ENCODE measurements at places on chromosomes 2 and 18.
A peak's percentile ranks its signal among the peaks of the same experiment; 100 is the strongest.

GRCh38 chr2:240925191-240925567 lies 19.0 kb downstream of the CROCC2 start:
- no peak overlapping the region for H3K27ac ChIP-seq
- H3K36me3 ChIP-seq, result no peaks in the 10 kb centered on the region
- H3K27me3 ChIP-seq, result no peaks in the 10 kb centered on the region
- H3K4me1 ChIP-seq, result peaks cover 4% of the 10 kb centered on the region
- DNase-seq, result peak; percentile 40
- no peak overlapping the region for H3K4me3 ChIP-seq

DNA sequence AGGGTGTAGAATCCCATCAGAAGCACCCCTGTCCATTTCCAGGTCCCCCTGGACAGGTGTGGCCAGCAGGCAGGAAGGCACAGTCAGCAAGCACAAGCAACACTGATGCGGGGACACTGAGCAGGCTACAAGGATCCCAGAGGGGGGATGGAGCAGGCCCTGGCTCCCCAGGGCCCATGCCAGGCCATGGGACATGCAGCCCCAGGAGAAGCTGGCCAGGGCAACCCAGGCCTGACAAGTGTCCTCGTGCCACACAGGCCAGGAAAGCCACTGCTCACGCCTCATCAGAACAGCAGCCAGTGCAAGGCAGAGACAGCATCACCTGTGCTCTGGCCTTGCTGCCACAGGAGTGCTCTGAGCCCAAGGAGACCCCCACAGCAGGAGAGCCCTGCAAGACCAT lies 14.1 kb upstream of the GPC1 start:
- no peak overlapping the region for H3K27ac ChIP-seq
- no peaks in the 10 kb centered on the region for H3K4me1 ChIP-seq
- H3K27me3 ChIP-seq, result no peaks in the 10 kb centered on the region
- H3K36me3 ChIP-seq, result no peaks in the 10 kb centered on the region
- H3K4me3 ChIP-seq, result no peak overlapping the region

GRCh38 chr18:25166113-25166512 lies 185.9 kb downstream of the ZNF521 start:
- H3K27ac ChIP-seq, result no peak overlapping the region
- no peak overlapping the region for H3K4me3 ChIP-seq
- peaks cover 5% of the 10 kb centered on the region for H3K4me1 ChIP-seq
- no peaks in the 10 kb centered on the region for H3K27me3 ChIP-seq
- no peak for DNase-seq

- no peaks in the 10 kb centered on the region for H3K4me1 ChIP-seq
- no peaks in the 10 kb centered on the region for H3K36me3 ChIP-seq
- no peak overlapping the region for H3K27ac ChIP-seq
- H3K4me3 ChIP-seq, result no peak overlapping the region
- no peaks in the 10 kb centered on the region for H3K27me3 ChIP-seq
- DNase-seq, result no peak
These were observed 671.2 kb downstream of the LRRTM4 start for GRCh38 chr2:76851000-76851399.

- no peak overlapping the region for H3K27ac ChIP-seq
- peaks cover 4% of the 10 kb centered on the region for H3K4me1 ChIP-seq
- H3K27me3 ChIP-seq, result no peaks in the 10 kb centered on the region
- H3K36me3 ChIP-seq, result no peaks in the 10 kb centered on the region
These were observed 112.2 kb downstream of the SRBD1 start for GRCh38 chr2:45498661-45499550.

DNA sequence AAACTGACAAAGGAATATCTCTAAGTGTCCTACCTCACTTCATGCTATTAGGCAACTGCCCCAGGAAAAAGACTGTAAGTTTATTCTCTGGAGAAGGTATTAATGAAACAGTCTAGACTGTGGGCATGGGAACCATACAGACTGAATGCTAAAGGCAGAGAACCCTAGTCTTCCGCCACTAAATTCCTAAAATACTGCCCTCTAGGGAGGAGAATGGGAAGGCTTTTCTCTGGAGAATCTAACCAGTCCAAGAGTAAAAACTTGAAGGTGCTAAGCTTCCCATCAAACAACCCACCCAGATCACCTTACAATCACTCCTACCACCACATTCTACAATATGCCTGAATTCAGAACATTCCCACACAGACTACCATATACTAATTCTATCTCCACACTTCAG lies 3.4 kb downstream of the SRBD1 start:
- peak; percentile 57 for DNase-seq
- no peak overlapping the region for H3K4me3 ChIP-seq
- peaks cover 5% of the 10 kb centered on the region for H3K4me1 ChIP-seq
- no peaks in the 10 kb centered on the region for H3K27me3 ChIP-seq
- H3K36me3 ChIP-seq, result peaks cover 8% of the 10 kb centered on the region
- no peak overlapping the region for H3K27ac ChIP-seq

DNA sequence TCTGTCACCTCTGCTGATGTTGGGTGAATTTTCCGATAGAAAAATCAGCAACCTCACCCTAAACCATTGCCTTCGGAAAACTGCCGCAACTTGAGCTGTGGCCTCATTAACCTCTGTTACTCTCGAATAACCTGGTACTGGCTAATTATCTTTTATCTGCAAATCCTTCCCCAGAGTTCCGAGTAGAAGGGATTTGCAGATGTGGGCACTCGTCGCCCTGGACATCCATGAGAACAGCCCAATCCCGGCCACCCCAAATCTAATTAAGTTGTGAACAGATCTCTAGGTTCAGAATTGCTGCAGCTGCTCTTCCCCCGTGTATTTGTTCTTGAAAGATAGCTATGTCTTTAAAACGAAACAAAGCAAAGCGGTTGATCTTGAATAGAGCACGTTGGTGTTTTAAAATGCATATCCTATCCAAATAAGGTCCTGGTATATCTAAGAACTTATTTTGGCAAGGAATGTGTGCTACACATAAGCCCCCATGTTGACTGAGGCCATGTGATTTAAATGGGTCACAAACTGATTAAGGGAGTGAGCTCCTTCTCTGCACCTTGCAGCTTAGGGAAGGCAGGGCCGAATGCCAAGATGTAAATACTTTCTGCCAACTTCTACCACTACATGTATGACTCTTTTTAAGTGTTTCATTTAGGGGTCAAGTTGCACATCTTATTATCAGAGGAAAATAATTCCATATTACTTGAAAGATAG lies 88.2 kb downstream of the MTCL1 start:
- peak overlapping the region; percentile 94 for H3K27ac ChIP-seq
- H3K4me1 ChIP-seq, result peaks cover 60% of the 10 kb centered on the region
- no peaks in the 10 kb centered on the region for H3K27me3 ChIP-seq

GRCh38 chr2:11245322-11245721 lies 90.1 kb downstream of the SLC66A3 start:
- 0 out of 2 replicates have a peak overlapping the region, but pooled peaks have one; percentile 2 for H3K27ac ChIP-seq
- H3K4me3 ChIP-seq, result no peak overlapping the region
- H3K4me1 ChIP-seq, result no peaks in the 10 kb centered on the region
- DNase-seq, result no peak
- peaks cover 8% of the 10 kb centered on the region for H3K36me3 ChIP-seq

DNA sequence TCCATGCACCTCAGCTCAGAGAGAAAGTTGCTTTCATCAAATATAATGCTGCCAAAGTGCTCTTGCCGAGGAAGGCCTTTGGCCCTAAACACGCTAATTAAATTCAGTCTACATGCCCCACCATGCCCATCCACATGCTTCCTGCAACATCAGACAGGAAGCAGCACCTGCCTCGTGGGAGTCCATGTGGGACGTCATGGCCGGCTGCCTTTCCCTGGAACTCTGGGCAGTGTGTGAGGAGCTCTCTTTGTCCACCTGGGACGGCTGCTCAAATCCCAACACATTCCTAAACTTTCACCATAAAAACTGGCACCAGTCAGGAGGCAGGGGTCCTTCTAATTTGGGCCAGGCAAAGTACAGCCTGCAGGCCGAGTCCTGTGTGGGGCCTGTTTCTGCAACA lies 23.1 kb downstream of the FAM178B start:
- H3K4me1 ChIP-seq, result peaks cover 7% of the 10 kb centered on the region
- DNase-seq, result no peak
- H3K27me3 ChIP-seq, result no peaks in the 10 kb centered on the region
- H3K36me3 ChIP-seq, result no peaks in the 10 kb centered on the region

DNA sequence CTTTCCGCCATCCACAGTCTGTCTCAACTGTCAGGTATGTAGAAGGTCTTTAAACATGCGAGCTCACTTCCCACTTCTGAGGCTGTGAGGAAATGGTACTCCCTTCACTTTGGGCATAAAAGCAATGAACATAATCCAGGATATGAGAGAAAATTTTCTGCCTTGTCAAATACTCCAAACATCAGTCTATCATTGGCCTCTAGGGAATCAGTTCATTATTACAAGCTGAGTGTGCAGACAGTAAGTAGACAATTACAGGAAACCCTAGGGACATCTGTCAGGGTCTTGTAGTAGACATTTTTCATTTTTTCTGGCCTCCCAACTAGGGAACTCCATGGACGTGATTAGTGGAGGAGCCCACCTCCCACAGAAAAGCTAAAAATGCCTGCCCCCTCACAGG lies 13.6 kb upstream of the APCDD1 start:
- peaks cover 12% of the 10 kb centered on the region for H3K4me1 ChIP-seq
- no peak for DNase-seq
- H3K27me3 ChIP-seq, result no peaks in the 10 kb centered on the region
- no peaks in the 10 kb centered on the region for H3K36me3 ChIP-seq
- H3K27ac ChIP-seq, result no peak overlapping the region
- H3K4me3 ChIP-seq, result no peak overlapping the region
